Activated naive CD4-positive, alpha-beta T cell treated with anti-CD3 and anti-CD28 coated beads, Interleukin-2, amount 50 U/mL, for 16 hours (primary cell): ENCODE measurements at places on chromosomes 12 and 14.
A peak's percentile ranks its signal among the peaks of the same experiment; 100 is the strongest.

GRCh38 chr12:125330645-125331341 lies 265.6 kb downstream of the AACS start:
- DNase-seq = peak; percentile 33

DNA sequence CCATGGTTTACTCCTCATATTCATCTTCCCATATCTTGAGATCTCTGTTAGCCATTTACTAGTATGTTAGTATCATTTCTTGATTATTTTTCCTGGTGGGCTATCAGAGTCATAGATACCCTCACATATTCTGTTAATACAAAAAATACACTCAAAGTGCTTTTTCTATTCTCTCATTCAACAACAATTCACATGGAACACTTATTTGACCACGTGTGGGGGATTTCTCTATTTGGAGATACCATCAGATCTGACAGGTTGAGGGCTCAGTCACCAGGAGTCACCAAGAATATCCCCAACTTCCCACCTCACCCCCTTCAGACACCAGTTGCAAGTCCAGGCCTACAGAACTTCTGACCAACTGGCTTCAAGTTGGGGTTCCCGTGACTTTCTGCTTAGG lies 51.9 kb upstream of the A2ML1 start:
- no peak for DNase-seq

DNA sequence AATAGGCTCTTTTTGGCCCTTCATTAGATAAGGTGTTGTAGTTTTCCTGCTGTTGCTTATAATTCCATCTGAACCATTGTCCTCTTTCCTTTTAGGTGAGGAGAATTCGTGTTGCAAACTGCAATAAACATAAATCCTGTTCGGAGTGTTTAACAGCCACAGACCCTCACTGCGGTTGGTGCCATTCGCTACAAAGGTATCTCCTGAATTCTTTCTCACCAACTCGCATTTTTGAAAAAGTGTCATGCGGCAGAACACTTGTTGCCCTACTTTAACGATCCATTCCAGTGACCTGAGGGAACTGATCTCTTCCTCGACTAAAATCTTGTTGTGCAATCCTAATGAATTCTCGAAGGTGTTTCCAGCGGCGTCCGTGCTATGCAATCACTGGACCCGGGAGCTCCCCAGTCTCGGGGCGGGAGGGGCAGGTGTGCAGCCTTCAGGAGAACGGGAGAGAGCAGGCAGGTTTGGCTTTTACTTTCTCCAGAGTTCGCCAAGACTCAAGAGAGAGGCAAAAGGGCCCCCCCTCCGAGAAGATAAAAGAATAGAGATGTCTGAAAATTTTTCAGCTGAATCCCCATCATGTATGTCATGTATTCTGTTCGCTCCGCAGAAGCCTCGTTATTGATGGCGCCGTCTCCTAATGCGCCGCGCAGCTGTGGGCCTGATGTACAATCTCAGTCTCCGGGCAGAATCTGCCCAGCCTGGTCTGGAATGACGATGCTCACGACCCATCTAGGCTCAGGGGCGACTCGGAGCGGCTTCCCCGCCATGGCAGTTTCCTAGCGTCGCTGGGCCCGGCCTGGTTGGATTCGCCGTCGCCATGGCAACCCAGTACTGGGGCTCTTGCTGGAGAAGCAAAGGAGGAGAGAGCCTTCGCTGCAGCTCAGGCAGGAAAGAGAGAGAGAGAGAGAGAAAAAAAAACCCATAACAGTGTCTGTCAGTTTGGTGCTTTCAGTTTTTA lies 38.2 kb downstream of the PLXNC1 start:
- no peak for DNase-seq

DNA sequence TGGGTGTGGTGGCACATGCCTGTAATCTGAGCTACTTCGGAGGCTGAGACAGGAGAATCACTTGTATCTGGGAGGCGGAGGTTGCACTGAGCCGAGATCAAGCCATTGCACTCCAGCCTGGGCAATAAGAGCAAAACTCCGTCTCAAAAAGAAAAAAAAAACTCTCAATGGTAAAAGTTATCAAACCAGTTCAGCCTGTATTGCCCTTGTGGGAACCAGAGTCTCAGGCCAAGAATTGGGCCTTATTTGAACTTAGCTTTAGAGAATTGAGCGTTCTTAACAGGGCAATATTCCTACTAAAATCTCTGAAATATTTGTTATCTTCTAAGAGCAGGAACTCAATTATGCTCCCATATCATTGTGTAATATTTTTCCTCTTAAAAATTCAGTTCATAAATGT lies 7.7 kb upstream of the MDM2 start:
- no peak for DNase-seq

DNA sequence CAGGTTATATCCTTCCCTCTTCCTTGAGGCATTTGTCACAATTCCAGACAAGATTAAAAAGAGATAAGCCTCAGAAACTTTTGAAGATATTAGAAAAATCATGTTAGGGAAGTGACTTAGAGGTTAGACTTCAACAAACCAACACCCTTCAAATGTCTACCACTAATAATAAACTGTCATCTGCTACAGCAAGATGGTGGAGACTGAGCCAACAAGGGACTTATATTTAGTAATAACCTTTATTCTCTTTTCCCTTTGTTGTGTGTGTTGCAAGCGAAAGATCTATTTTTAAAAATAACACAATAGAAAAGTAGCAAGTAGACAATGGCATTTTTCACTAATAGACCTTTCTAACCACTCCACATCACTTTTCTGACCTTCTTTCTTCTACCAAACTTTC lies 28.6 kb downstream of the PRICKLE1 start:
- DNase-seq = no peak

DNA sequence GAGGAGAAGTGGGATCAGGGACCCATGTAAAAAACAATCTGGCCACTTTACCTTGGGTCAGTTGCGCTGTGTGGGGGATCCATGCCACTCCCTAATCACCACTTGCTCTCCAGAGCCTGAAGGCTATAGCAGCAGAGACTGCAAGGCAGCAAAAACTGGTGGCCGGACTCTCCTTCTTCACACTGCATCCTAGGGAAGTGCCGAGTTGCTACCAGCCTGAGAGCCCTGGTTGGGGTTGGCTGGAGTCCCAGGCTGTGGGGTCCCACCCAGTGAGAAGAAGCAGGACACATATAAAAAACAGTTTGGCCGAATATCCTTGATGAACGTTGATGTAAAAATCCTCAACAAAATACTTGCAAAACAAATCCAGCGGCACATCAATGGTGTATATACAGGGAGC lies 341.2 kb downstream of the AEBP2 start:
- DNase-seq = no peak

DNA sequence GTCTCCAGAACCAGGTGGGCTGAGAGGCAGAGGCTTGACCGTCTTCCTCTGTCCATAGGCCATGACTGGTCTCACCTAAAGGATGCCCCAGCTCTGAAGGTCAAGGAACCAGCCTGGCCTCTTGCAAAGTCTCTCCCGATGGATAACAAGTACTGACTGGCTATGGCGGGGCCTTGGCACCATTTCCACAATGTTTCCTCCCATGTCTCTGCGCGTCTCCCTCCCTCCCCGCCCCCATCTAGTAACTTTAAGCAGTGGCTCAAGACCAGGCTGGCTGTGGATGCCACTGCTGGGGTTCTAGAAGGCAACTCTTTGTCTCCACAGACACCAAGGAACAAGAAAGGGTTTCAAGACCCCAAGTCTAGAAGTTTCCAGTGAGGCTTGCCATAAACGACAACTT lies 275.5 kb downstream of the DPF3 start:
- no peak for DNase-seq
